NCI-H1092 treated with DMSO at 0.1 percent for 48 hours (cell line): ENCODE measurements at places on chromosomes 4 and X.

- DNase-seq: no peak
Observed at GRCh38 chr4:829291-829690, 3.4 kb upstream of the CPLX1 start.

- DNase-seq: no peak
Observed at GRCh38 chr4:29278585-29278984, 1441.6 kb upstream of the PCDH7 start.

DNA sequence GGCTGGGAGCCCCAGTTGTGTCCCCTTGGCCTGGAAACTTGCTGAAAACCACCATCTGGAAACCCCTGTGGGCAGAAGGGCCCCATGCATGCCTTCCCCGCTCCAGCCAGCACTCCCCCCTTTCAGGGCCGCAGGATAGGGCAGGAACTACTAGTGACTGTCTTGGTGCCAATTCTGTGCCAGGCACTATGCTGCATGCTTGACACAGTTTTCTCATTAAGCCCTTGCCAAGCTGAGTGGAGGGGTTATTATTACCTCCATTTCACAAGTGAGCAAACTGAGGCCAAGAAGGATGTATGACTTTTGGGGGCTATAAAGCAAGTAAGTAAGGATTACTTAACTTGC lies 73.6 kb upstream of the PJA1 start:
- DNase-seq: no peak

DNA sequence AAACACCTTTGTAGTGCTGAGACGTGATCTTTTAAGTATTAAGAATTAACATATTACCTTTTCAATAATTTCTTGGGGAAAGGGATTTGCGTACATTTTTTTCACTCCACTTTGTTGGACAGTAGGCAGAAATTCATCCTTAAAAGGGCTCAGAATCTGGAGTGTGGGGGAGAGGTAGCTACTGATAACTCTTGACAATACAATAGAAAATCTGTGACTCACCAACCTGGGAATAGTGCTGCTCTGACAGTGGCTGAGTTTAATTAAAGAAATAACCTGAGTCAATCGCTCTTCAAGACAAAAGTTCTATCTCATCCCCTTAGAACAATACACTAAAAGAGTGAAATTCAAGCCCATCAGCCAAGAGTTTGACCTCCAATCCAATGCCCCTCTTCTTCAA lies 60.2 kb downstream of the SLC9A7 start:
- no peak for DNase-seq

- no peak for DNase-seq
Observed at GRCh38 chrX:55201930-55202579, 18.1 kb upstream of the PAGE5 start.

- DNase-seq: no peak
Observed at GRCh38 chr4:932713-933070, 432 bp downstream of the TMEM175 start.

GRCh38 chrX:141341341-141341740 lies 99.0 kb upstream of the SPANXC start:
- no peak for DNase-seq

GRCh38 chr4:185839194-185839712 lies 27.3 kb upstream of the SORBS2 start:
- DNase-seq: no peak

DNA sequence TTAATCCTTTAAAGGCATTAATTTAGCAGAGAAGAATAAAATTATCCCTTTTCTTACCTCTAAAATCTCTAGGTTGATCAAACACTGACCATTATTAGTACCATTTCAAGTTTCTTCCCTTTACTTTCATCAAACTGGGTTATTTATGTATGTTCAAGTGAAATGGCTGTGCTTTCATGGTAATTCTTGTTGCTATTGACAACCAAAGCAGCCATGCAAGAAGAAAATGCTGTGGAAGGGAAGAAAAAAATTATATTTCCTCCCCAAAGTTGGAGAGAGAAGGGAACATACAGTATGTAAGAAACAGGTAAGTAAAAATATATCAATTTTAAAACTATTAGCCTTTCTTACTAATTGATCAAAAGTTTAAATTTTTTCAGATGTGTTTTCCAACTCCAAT lies 16.2 kb downstream of the NPNT start:
- no peak for DNase-seq

DNA sequence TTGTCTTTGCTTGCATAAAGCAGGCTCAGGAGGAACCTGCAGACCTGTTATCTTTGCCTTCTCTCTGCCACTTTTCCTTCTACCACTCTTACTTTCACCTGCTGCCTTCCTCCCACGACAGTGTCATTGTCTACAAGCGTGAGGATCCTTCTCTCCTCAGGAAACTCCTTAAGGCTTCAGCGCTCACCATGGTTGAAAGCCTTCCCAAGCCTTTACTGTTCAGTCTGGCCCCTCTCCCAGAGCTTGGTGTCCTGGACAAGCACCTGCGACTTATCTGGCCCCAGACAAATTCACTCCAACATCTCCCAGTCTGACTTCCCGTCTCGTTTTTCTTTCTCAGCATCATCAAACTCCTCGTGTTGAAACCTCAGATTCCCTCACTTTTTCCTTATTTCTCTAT lies 31.0 kb downstream of the CC2D2A start:
- DNase-seq: no peak

- no peak for DNase-seq
Observed at GRCh38 chr4:8419222-8420041, 21.1 kb downstream of the ACOX3 start.

DNA sequence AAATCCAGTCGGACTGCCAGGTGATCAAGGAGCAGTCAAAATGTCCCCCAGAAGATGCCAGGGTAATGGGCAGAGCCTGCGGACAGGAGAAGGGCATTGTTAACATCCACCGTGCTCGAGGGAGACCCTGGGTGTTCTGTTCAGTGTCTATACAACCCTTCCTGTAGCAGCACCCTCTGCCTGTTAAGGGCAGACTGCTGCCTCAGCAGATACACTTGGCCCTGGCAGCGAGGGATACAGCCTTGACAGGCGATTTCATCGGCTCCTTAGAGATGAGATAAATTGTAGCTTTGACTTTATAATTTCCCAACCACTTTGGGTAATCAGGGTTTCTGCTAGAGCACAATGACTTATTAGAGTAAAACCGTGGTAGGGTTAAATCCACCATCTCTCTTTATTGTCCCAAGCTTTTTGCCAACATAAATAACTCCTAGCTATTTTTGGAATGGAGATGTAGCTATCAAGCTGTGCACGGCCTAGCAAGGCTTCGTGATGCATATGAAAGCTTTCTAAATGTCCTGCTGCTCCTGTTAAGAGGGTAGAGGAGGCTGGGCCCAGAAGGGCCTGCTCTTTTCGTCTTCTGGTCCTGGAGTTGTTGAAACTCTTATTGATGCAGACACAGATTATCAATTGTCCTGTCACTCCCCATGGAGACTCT lies 195.9 kb downstream of the CPEB2 start:
- DNase-seq: no peak

DNA sequence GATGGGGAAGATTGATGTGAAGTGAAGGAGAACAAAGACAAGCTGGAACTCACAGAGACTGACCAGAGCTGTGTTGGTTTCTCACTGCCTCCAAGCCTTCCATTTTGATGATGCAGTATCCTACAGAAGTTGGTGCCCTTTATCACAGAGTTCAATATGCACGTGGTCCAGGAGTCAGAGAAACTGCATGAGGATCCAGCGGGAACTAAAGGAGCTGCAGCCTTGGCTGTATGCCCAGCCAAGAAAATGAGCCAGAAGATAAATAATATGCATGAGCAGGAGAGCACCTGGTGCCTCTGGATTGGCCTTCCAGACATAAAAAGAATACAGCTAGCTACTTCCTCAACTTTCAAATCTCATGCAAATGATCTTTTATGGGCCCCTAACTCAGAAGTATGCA lies 44.3 kb upstream of the DCLK2 start:
- DNase-seq: peak; percentile 37

GRCh38 chr4:3823496-3824341 lies 57.5 kb downstream of the ADRA2C start:
- DNase-seq: no peak

DNA sequence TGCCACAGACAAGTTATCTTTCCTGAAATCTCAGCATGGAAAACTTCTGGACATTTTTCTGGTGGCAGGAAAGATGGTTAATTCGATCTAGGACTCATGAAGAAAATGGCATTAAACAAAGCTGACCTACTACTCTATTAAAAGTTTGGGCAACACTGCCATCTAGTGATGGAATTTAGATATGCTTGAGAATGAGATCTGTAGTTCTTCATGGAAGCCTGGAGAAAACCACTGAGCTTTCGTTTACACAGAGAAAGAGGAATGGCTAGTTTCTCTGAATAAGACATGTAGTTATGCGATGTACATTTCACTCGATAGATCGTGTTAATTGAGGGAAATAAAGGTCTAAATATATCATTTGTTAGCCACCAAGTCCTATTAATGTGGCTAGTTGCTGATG lies 51.7 kb upstream of the CHRDL1 start:
- peak; percentile 75 for DNase-seq

GRCh38 chr4:187417721-187418120 lies 577.9 kb upstream of the ZFP42 start:
- DNase-seq: no peak

DNA sequence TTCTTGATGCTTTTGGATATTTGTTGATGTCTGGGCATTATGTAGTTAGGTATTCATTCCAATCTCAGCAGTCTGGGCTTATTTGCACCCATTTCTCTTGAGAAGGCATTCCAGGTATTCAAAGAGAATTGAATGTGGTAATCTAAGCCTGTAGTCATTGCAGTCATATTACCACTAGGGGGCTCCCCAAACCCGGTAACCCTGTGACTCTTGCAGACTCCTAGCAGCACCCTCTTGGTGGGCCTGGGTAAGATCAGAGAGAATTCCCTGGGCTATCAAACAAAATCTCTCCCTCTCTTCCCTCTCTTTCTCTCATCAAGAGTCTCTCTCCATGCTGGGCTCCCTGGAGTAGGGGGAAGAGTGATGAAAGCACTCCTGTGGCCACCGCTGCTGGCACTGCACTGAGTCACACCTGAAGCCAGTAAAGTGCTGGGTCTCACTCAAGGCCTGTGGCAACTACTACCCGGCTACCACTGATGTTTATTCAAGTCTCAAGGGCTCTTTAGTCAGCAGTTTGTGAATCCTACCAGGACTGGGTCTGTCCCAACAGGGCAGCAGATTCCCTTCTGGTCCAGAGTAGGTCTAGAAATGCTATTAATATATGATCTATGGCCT lies 187.7 kb upstream of the NUDT10 start:
- DNase-seq: peak; percentile 30
